Endothelial cell (in vitro differentiated cells): ENCODE measurements at places on chromosomes 6 and 20.

- DNase-seq = no peak
- H3K4me1 ChIP-seq = peaks cover 11% of the 10 kb centered on the region
- H3K27me3 ChIP-seq = no peaks in the 10 kb centered on the region
- H3K36me3 ChIP-seq = peaks cover 3% of the 10 kb centered on the region
These were observed 59.7 kb downstream of the PLCB4 start for GRCh38 chr20:9128568-9128967.

DNA sequence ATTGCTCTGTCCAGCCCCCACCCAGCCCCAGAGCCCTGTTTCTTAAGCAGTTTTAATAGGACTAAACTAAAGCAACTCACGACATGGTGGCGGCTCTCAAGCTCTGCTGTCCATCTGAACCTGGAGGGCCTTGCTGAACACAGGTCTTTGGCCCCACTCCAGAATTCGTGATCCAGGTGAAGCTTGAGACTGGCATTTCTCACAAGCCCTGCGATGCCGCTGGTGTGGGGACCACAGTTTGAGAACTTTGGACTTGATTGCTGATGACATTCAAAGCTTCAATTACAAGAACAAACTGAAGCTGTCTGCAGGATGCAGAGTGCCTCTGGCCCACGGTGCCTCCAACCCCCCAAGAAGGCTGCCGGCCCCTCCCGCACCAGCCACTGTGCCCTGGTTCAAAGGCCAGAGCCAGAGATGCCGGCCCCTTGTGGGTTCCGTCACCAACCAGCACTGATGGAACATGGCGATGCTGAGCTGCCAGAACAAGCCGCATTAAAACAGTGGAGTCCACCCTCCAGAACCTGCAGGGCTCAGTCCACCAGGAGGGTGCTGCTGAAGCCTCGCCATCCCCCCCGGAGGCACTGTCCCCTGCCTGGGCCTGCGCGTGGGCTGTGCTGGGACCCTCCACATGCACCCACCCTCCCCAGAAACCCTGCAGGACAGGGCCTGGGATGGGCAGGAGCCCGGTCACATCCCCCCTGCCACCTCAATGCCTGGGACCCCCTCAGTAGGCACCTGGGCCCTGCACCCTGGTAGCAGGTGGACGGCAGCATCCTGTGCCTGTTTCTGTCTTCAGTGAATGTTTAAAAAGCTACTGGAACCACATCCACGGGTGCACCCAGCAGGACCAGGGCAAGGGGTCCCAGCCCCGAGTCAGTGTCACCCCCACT, 101.1 kb downstream of the PSMB1 start:
- no peak overlapping the region for H3K27ac ChIP-seq
- H3K4me3 ChIP-seq = no peak overlapping the region
- peaks cover 2% of the 10 kb centered on the region for H3K4me1 ChIP-seq

DNA sequence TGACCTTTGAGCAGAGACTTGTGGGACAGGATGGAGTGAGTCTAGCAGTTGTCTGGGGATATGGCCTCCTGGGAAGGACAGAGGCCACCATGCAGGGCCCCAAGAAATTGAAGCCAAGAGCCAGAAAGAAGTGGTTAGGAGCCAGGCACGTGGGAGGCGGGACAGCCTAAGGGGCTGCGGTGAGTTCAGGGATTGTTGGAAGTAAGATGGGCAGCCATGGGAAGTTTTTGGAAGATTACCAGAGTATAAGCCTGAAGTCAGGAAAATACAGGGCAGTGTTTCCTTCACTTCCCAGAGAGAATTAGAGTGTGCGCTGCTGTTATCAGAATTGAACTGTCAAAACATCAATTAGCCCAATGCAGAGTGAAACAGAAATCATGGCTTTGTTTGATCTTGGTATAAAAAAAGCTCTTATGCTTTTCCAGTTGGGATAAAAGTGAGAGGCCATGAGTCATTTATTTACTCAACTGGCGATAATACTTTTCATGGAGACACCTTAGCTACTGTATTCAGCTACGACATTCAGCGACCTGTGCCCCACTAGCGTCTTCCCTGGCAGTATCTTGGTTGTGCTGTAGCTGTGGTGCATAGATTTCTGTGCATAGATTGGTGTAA, 66.9 kb downstream of the PHACTR2 start:
- H3K27me3 ChIP-seq = peaks cover 2% of the 10 kb centered on the region
- peaks cover 18% of the 10 kb centered on the region for H3K36me3 ChIP-seq
- peak overlapping the region; percentile 90 for H3K27ac ChIP-seq
- peak overlapping the region; percentile 65 for H3K4me3 ChIP-seq

GRCh38 chr6:108579328-108579721, 18.6 kb downstream of the FOXO3 start:
- no peaks in the 10 kb centered on the region for H3K27me3 ChIP-seq
- DNase-seq = no peak
- peaks cover 14% of the 10 kb centered on the region for H3K36me3 ChIP-seq

GRCh38 chr6:121222656-121223055, 111.6 kb downstream of the TBC1D32 start:
- DNase-seq = no peak
- no peak overlapping the region for H3K27ac ChIP-seq
- no peaks in the 10 kb centered on the region for H3K4me1 ChIP-seq

- DNase-seq = no peak
- no peak overlapping the region for H3K4me3 ChIP-seq
- H3K36me3 ChIP-seq = peaks cover 29% of the 10 kb centered on the region
- no peaks in the 10 kb centered on the region for H3K27me3 ChIP-seq
- peaks cover 17% of the 10 kb centered on the region for H3K4me1 ChIP-seq
- H3K27ac ChIP-seq = no peak overlapping the region
These were observed 37.7 kb upstream of the RNF8 start for GRCh38 chr6:37316071-37316470.

DNA sequence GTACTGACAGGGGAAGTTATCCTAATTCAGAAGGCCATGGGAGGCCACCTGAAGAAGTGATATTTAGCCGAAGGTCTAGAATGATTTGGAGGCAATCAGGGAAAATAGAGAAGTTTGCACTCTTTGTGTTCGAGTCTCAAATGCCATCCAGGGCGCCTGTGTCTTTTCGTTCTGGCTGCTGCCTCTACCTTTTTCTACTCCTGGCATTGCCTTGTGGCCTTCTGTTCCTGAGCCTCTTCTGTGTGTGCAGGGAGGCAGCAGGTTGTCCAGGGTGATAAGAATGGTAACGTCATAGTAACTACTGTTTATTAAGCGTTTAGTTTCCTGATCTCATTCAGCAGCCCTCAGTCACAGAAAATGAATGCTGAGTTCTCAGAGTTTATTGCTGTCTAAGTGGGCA, 252.1 kb downstream of the FARS2 start:
- H3K27me3 ChIP-seq = peaks cover 3% of the 10 kb centered on the region
- H3K36me3 ChIP-seq = no peaks in the 10 kb centered on the region
- no peak for DNase-seq
- H3K4me3 ChIP-seq = no peak overlapping the region
- H3K27ac ChIP-seq = no peak overlapping the region

- H3K27ac ChIP-seq = no peak overlapping the region
- no peak for DNase-seq
- no peaks in the 10 kb centered on the region for H3K36me3 ChIP-seq
- H3K27me3 ChIP-seq = no peaks in the 10 kb centered on the region
- H3K4me3 ChIP-seq = no peak overlapping the region
These were observed 24.5 kb upstream of the PIM1 start for GRCh38 chr6:37145443-37145842.

DNA sequence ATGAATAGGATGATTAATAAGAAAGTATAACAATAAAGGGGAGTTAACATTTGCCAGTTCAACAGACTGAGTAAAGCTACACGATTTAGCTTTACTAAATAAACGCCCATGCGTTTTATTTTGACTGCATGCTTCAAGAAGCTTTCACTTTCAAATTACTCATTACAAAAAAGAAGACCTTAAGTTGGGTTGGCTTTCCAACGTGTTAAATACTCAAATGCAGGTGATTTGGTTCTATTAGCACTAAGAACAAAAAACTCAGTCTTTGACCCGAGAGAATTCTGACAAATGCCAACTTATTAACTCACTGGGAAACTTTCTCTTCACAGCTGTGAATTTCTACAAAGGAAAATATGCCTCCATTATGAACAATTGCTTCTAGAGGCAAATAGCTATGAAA, 24.8 kb downstream of the RNF146 start:
- no peaks in the 10 kb centered on the region for H3K27me3 ChIP-seq
- no peak overlapping the region for H3K4me3 ChIP-seq
- H3K27ac ChIP-seq = no peak overlapping the region
- DNase-seq = no peak
- peaks cover 20% of the 10 kb centered on the region for H3K36me3 ChIP-seq

DNA sequence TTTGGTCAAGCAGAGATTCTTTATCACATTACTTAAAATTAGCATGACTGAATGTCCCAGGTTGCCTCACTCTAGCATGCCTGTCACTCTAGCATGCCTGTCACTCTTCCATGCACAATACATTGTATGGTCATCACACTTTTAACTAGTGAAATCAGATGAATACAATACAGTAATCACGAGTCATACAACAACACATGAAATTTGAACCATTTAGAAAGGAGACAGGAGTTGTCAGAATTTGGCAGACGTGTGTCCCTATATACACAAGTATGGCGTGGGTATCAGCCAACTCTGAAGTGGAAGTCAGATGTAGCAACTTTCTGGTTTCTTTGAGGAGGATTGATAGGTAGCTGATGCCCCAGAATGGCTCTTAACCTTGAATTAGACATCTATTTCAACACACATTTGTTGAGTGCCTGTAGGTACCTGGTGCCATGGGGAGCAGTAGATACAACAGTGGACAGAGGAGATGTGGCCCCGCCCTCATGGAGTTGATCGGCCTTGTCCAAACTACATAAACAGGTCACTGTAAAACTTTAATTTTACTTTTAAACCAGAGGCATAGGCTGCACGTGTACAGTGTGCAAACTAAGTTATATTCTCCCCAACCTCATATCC, 116.1 kb upstream of the TIAM2 start:
- H3K36me3 ChIP-seq = peaks cover 4% of the 10 kb centered on the region
- no peak overlapping the region for H3K4me3 ChIP-seq
- DNase-seq = no peak
- peaks cover 3% of the 10 kb centered on the region for H3K4me1 ChIP-seq

DNA sequence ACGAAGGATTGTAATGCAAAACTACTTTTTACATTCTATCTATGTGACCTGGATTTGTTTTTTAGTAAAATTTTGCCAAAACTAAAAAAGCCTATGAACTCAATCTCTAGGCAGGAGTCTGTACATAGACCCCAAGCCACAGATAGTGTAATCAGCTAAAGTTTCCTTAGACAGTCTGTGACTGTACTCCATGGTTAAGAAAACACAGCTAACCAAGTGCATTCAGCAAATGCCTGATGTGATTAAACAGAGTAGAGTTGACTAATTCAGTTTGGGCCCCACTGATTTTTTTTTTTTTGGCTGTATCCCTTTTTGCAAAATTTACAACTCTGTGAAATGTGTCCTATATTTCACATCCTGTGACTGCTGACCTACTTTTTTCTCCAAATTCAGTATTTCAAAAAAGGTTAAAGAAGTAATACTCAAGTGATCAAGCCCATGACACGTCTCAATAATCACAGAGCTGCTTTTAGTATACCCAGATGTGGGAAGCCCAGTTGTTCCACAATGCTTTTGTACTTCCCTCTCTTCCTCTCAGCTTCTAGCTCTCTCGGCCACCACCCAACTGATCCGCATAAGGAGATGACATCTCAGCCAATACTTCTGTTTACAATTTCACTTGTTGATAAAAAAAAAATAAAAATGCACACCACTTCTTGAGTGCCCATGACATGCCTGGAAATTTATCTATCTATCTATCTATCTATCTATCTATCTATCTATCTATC, 108.8 kb upstream of the TBX18 start:
- no peak overlapping the region for H3K4me3 ChIP-seq
- H3K27ac ChIP-seq = no peak overlapping the region
- no peaks in the 10 kb centered on the region for H3K4me1 ChIP-seq

GRCh38 chr6:169958510-169958909, 207.1 kb downstream of the ERMARD start:
- H3K4me1 ChIP-seq = no peaks in the 10 kb centered on the region
- H3K4me3 ChIP-seq = no peak overlapping the region
- H3K36me3 ChIP-seq = no peaks in the 10 kb centered on the region
- DNase-seq = no peak
- no peaks in the 10 kb centered on the region for H3K27me3 ChIP-seq

GRCh38 chr20:12773936-12774335, 234.8 kb upstream of the SPTLC3 start:
- no peaks in the 10 kb centered on the region for H3K27me3 ChIP-seq
- DNase-seq = no peak
- no peak overlapping the region for H3K4me3 ChIP-seq
- no peaks in the 10 kb centered on the region for H3K4me1 ChIP-seq
- H3K27ac ChIP-seq = no peak overlapping the region

- peak overlapping the region; percentile 100 for H3K27ac ChIP-seq
- H3K36me3 ChIP-seq = no peaks in the 10 kb centered on the region
- H3K4me3 ChIP-seq = peak overlapping the region; percentile 26
- H3K4me1 ChIP-seq = peaks cover 50% of the 10 kb centered on the region
These were observed 190.4 kb downstream of the OGFRL1 start for GRCh38 chr6:71478834-71479541.

GRCh38 chr6:12973386-12973785, 256.8 kb downstream of the PHACTR1 start:
- H3K4me3 ChIP-seq = no peak overlapping the region
- H3K27me3 ChIP-seq = no peaks in the 10 kb centered on the region
- peaks cover 4% of the 10 kb centered on the region for H3K36me3 ChIP-seq
- no peak overlapping the region for H3K27ac ChIP-seq

- no peak overlapping the region for H3K4me3 ChIP-seq
- H3K27me3 ChIP-seq = peaks cover 24% of the 10 kb centered on the region
- H3K27ac ChIP-seq = no peak overlapping the region
- peaks cover 6% of the 10 kb centered on the region for H3K36me3 ChIP-seq
- H3K4me1 ChIP-seq = no peaks in the 10 kb centered on the region
- no peak for DNase-seq
These were observed 595 bp downstream of the REM1 start for GRCh38 chr20:31475472-31476293.

DNA sequence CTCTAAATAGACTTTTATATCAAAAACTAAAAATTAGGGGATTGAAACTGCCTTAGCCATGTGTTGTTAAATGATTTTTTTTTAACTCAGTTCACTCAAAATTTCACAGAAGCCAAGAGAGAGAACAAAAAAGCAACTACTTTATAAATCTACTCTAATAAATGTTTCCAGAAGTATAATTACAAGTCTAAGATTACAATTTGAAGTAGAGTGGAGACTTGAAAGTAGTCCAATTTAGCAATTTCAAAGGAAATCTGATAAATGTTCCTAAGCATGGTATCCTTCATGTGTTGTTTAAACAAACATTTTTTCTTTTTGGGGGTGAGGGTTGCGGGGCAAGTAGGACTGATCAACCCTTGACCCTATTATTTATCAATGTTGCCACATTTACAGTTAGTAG, 72.6 kb downstream of the PHIP start:
- no peak overlapping the region for H3K27ac ChIP-seq
- no peaks in the 10 kb centered on the region for H3K4me1 ChIP-seq
- no peak overlapping the region for H3K4me3 ChIP-seq
- no peak for DNase-seq
- peaks cover 2% of the 10 kb centered on the region for H3K27me3 ChIP-seq
- H3K36me3 ChIP-seq = no peaks in the 10 kb centered on the region
